Cerebellar nuclear complex (tissue), 1 donor: ENCODE measurements at places on chromosomes 16 and 17.
A peak's percentile ranks its signal among the peaks of the same experiment; 100 is the strongest.

GRCh38 chr17:50866950-50867362 lies 802 bp upstream of the TOB1 start:
- DNase-seq, result no peak

DNA sequence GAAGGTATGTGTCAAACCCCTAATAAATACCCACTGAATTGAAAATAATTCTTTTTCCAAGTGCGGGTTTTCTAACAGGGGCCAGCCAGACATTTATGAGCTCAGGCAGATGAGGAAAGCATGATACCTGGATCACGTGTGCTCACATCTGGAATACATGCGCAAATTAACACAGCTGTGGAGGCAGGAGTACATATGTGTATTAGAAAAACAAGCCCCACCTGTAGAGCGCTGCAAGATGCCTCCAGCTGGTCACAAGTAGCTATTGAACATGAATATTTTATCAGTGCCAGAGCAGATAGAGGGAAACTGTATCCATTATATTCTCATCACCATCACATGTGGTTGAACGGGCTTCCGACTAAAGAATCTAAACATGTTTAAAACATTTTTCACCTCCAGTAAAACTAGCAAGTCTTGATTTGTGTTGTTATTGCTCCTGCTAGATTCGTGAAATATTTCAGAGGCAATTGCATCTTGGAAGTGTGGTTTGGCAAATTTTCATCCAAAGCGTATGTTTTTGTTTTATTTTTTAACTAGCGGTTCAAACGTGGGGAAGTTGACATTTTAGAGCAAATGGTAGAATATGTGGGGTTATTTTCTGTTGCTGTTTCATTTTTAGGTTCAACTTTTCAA lies 482.8 kb downstream of the CDH13 start:
- no peak for DNase-seq

- no peak for DNase-seq
Observed at GRCh38 chr17:67272312-67273047, 27.5 kb upstream of the HELZ start.

- peak; percentile 15 for DNase-seq
Observed at GRCh38 chr17:21452377-21453143, 76.4 kb downstream of the KCNJ12 start.

GRCh38 chr17:57833179-57833939 lies 16.5 kb downstream of the MRPS23 start:
- no peak for DNase-seq

DNA sequence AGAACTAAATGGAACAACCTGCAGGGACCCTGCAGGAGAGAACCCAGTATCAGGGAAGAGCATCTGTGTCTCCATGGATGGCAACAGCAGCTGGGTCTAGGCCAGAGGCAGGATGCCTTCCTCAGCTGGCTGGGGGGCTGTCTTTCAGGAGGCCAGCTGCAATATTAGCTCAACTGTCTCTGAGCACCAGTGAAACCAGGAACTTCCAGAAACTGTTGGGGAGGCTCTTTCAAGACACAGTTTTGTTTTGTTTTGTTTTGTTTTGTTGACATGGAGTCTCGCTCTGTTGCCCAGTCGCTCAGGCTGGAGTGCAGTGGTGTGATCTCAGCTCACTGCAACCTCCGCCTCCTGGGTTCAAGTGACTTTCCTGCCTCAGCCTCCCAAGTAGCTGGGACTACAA lies 7.6 kb downstream of the GPR142 start:
- DNase-seq, result no peak

DNA sequence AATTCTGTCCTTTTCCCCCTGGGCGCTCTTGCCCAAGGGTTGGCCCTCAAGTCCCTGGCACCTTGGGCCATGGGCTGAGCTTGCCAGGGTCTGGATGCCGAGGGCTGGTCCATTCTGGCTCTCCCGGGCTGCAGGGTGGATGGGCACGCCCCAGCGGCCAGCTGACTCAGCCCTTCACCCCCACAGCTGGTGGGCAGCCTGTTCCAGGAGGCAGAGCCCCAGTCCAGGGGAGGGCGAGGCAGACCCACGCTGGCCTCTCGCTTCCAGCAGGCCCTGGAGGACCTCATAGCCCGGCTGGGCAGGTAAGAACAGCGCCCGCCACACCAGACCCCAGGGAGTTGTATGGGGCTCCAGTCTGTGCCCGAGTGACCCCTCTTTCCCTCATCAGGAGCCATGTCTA lies 15.0 kb downstream of the MYO15B start:
- no peak for DNase-seq

- DNase-seq, result no peak
Observed at GRCh38 chr17:57125866-57126265, 40.8 kb downstream of the AKAP1 start.

DNA sequence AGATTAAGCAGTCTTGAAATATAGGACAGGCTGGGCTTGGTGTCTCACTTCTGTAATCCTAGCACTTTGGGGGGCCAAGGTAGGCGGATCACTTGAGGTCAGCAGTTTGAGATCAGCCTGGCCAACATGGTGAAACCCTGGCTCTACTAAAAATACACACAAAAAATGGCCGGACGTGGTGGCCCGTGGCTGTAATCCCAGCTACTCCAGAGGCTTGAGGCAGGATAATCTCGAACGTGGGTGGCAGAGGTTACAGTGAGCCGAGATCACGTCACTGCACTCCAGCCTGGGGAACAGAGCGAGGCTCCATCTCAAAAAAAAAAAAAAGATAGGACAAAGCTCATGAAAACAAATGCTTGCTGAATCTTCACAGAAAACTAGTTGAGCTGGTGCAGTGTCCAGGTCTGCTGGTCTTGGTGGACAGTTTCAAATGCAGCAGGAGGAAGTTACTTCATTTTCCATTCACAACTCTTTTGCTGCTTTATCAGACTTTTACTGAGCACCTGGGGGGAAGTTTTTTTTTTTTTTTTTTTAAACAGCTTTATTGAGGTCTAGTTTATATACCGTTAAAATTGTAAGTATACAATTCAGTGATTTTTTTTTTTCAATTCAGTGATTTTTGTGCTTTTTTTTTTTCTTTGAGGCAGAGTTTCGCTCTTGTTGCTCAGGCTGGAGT lies 45.2 kb downstream of the SNX29 start:
- DNase-seq, result no peak

GRCh38 chr17:78589885-78590284 lies 12.7 kb upstream of the DNAH17 start:
- DNase-seq, result no peak

GRCh38 chr16:11016524-11016988 lies 72.2 kb downstream of the CLEC16A start:
- no peak for DNase-seq

- no peak for DNase-seq
Observed at GRCh38 chr16:78100112-78100467, 636 bp downstream of the WWOX start.
